Esophagus mucosa (tissue), 1 donor: ENCODE measurements at places on chromosomes 12 and 14.
A peak's percentile ranks its signal among the peaks of the same experiment; 100 is the strongest.

DNA sequence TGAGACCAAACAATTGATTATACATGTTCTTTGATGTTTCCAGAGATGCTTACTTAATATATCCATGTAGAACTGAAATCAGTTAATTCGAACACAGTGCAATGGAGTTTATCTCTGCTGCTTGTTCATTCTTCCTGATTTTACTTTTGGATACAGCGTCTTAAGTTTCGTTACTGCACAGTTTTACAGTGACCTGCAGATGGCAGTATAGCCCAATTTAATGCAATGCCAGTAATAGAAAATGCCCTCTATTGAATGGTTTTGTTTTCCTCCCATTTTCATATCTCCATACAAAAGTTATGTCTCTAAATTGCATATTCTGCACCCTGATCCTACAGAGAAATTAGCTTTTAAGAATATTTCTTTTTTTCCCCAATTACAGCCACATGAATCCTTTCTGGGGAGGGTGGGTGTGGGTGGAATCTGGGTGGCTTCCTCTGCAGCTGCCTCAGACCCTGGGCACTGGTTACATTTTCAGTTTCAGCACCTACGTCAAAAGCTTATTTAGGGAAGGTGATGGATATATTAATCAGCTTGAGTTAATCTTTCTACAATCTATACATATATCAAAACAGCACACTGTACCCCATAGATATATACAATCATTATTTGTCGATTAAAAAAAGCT is 101.1 kb upstream of the DCD start:
- peak; percentile 46 for ATAC-seq

DNA sequence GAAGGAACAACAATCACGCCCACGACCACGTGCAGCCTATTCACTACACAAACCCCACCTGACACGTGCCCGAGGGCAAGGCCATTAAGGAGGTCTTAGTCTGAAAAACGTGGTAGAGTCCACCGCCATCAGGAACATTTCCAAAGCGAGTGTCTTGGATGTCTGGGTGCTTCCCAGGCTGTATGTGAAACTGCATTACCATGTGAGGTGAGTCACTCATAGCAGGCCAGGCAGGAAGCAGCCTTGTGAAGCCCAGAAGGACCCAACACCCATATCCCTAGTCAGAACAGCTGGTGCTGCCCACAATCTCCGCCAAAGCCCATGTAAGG is 3.3 kb upstream of the KRT79 start:
- peak; percentile 70 for ATAC-seq

GRCh38 chr12:59431266-59431665 is 164.6 kb upstream of the SLC16A7 start:
- ATAC-seq, result no peak

GRCh38 chr14:80378084-80378690 is 166.9 kb upstream of the DIO2 start:
- no peak for ATAC-seq

DNA sequence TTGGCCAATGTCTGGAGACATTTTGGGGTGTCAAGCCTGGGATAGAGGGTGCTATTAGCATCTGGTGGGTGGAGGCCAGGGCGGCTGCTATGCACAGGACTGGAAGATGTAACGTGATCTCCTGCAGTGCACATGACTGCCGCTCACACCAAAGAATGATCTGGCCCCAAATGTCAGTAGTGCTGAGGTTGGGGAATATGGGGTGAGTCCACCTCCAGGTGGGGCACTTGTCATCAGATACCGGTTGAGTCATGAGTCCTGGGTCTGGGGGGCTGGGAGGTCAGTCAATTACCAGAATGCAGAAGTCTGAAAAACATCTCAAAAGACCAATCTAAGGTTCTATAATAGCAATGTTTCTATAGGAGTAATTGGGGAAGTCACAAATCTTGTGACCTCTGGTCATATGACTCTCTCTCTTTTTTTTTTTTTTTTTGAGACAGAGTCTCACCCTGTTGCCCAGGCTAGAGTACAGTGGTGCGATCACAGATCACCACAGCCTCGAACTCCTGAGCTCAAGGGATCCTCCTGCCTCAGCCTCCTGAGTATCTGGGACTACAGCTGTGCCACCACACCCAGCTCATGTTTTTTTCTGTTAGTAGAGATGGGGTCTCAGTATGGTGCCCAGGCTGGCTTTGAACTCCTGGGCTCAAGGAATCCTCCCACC is 6.0 kb upstream of the SDSL start:
- peak; percentile 10 for ATAC-seq

DNA sequence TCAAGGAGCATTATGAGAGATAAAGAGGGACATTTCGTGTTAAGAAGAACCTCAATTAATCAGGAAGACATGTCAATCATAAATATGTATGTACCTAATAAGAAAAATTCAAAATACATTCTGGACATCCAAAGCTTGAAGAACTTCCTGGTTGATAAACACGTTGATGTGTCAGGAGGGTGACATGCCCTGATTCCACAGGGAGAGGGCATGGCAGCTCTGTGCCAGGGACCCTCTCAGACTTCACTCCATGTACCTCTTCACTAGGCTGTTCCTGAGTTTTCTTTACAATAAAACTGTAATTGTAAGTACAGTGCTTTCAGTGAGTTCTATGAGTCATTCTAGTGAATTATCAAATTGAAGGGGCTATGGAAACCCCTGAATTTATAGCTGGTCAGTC is 163.5 kb downstream of the CFAP54 start:
- no peak for ATAC-seq

- no peak for ATAC-seq
Measured at GRCh38 chr12:53340398-53340797, 4.2 kb upstream of the SP7 start.

DNA sequence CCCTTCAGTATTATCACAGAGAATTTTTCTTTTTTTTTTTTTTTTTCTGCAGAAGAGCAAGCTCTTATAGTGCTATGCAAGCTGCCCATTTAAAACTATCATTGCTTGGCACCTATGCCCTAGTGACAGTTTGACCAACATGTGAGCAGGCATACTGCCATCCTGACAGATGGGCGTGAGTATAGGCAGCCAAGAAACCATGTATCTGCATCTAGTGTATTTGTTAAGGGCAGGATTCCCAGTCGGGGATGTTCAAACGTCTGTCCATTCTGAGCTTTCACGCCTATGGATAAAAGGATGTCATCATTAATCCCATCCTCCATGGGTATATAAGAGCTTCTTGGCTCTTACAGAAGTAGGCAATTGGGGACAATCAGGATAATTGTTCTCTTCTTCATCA is 8.8 kb downstream of the VRK1 start:
- ATAC-seq, result no peak

GRCh38 chr12:51441583-51441982 is 17.0 kb downstream of the SLC4A8 start:
- ATAC-seq, result no peak

- no peak for ATAC-seq
Measured at GRCh38 chr12:117878605-117879004, 90.2 kb downstream of the KSR2 start.

- ATAC-seq, result peak; percentile 97
Measured at GRCh38 chr12:68364893-68365725, 32.9 kb upstream of the MDM1 start.

DNA sequence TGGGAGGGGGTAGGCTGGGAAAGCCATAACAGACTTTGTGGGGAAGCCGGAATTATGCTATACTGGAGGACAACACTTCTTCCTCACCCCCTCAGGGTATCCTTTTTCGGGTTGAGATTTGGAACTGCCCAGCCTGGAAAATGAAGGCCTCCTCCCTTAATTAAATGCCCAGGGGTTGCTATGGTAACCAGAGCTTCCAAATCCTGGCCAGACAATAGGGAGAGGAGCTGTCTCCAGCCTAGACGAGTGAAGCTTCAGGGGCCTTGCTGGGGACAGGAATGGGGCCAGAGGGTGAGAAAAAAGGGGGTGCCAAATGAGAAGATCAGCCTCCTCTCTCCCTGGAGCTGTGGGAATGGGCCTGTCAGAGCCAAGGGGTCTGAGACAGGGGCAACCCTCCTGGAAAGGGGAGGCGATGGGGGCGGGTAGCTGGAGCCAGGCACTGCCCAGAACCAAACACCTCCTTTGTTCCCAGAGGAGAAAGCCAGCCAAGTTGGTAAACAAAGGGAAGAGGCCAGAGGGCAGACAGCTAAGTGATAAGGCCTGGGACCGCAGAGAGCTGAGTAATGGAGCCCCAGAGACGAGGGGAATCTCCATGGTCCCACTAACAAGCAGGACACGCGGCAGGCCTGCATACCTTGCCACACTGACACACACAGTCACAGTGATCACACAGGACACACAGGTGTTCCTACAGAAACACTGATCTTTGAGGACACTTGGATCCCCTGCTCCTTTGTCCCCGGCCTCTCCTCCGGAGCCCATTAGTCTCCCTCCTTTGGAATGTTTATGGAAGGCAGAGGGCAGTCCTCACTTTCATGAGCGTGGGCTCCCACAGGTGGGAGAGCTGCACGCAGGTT is 17.9 kb upstream of the RND1 start:
- ATAC-seq, result no peak

GRCh38 chr14:23930742-23931141 is 22.8 kb upstream of the DHRS4 start:
- no peak for ATAC-seq

GRCh38 chr14:35534208-35534872 is 376 bp downstream of the INSM2 start:
- peak; percentile 32 for ATAC-seq

- no peak for ATAC-seq
Measured at GRCh38 chr12:99136516-99136915, 491.4 kb downstream of the APAF1 start.

DNA sequence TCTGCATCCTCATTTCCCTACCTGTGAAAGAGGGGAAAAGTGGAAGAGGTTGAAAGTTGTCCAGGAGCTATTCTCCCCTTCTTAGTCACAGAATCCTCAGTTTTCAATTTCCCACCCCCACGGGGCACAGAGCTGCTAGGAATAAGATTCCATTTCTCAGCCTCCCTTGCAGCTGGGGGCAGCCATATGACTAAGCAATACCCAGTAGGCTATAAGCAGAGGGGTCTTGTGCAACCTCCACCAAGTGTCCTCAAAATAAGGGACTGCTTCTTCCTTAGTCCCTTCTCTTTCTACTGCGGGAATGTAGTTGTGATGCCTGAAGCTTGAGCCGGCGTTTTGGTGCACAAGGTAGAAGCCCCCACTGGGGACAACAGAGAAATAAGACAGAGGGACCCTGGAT is 40.9 kb downstream of the VWF start:
- ATAC-seq, result no peak

DNA sequence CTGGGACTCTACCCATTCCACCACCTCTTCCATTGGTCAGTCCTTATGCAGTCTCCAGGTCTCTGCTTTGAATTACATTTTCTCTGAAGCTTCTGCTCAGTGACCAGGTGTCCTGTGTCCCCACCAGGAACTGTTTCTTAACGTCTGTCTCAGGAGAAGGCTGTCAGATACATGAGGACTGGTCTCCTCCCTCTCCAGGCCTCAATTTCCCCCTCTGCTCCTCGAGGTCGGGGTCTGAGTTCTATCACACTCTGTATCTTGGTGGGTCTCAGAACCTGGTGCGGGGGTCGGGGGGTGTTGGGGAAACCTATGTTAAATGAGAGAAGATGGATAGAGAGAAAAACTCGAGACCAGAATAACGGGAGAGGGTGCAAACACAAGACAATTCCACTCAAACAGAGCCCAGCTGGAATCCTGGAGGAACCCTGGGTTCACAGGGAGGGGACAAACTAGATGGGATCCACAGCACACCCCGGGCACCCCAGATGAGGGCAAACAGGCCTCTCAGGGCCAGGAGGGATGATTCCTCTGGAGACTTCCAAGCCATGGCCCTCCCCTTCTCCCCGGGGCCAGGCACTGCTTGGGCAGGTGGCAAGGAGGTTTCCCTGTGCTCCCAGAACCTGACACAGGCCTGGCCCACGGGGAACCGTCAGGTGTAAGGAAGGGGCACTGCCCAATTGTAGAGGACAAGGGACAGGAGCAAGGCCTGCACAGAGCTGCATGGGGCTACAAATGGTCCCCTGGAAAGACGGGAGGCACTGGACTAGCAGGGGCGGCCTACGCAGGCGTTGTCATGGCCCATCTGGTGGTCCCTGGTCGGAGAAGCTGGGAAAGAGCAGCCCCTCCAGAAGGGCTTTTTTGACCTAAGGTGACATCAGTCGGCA is 313.2 kb upstream of the DIO3 start:
- no peak for ATAC-seq

GRCh38 chr12:25557830-25558436 is 4.8 kb upstream of the LMNTD1 start:
- ATAC-seq, result no peak

DNA sequence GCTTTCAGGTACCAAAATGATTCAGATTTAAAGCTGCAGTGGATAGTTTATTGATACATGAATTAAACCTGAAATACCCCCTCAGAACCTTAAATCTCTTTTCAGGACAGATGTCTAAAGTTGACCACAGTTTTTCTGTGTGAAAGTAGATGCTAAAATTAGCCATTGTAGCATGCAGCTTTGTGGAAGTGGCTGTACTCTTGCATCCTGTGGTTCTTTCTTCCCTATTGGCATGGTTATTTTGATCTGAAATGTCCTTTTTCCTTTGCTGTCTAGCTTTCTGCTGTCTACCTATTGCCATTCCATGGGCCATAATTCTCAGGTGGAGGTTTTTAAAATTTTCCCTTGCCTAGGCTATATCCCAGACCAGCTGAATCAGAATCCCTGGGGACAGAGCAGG is 455.6 kb downstream of the ZFP36L1 start:
- no peak for ATAC-seq

- ATAC-seq, result no peak
Measured at GRCh38 chr12:11136075-11136474, 1.6 kb upstream of the TAS2R30 start.

- no peak for ATAC-seq
Measured at GRCh38 chr12:9243999-9244649, 35.9 kb upstream of the PZP start.

- ATAC-seq, result no peak
Measured at GRCh38 chr14:91380610-91381371, 36.8 kb downstream of the CCDC88C start.

- ATAC-seq, result peak; percentile 59
Measured at GRCh38 chr14:28751467-28752058, 15.0 kb upstream of the FOXG1 start.

GRCh38 chr12:76643438-76643837 is 83.9 kb upstream of the OSBPL8 start:
- no peak for ATAC-seq

DNA sequence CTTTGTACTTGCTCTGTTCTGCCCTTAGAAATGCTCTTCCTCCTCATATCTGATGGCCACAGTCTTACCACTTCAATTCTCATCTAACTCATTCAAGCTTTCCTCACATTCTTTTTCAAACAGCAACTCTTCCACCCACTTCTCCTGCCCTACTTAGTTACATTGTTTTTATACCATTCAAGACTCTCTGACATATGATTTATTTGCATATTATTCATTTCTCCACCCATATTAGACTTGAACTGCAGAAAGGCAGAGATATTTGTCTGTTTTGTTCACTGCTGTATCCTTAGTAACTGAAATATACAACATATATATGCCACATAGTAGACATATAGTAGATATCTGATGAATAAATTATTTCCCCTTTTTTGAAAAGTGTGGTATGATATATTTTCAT is 95.5 kb upstream of the DCN start:
- no peak for ATAC-seq
